HFFc6 (cell line): ENCODE measurements at places on chromosomes 6 and 20. TPM values are rescaled to one million over a fixed set of nuclear protein-coding genes. Genes with fewer than 3 reads are reported as not detected.

SAYSD1 gene
- 7.0 to 8.5 TPM (median 8.2 TPM) in 3 replicates for total RNA-seq

MICB gene
- 16.0 to 25.2 TPM (median 19.2 TPM) in 3 replicates for total RNA-seq

AK9 gene
- total RNA-seq = 1.2 to 1.4 TPM (median 1.2 TPM) in 3 replicates

MAK gene
- total RNA-seq = not detected in 3 replicates

CAGE1 gene
- total RNA-seq = not detected in 3 replicates
